ENCODE measurements at places on chromosomes 1 and 21.

GRCh38 chr1:117375327-117375726, 8.1 kb downstream of the MAN1A2 start:
- DNase-seq = no peak

DNA sequence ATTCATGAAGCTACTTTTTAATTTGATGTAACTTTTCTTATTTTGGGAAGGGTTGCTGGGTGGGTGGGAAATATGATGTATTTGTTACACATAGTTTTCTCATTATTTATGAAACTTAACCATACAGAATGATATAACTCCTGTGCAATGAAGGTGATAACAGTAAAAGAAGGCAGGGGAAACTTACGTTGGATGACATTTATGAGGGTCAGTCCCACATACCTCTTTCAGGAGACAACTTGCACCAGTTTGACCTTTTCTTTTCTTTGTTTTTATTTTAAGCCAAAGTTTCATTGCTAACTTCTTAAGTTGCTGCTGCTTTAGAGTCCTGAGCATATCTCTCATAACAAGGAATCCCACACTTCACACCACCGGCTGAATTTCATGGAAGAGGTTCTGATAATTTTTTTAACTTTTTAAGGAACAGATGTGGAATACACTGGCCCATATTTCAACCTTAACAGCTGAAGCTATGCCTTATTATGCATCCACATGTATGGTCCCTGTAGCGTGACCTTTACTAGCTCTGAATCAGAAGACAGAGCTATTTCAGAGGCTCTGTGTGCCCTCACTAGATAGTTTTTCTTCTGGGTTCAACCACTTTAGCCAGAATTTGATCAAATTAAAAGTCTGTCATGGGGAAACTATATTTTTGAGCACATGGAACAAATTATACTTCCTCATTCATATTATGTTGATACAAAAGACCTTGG, 28.0 kb upstream of the KIAA1614 start:
- no peak for DNase-seq

GRCh38 chr21:38312822-38313221, 56.0 kb downstream of the KCNJ15 start:
- DNase-seq = no peak

DNA sequence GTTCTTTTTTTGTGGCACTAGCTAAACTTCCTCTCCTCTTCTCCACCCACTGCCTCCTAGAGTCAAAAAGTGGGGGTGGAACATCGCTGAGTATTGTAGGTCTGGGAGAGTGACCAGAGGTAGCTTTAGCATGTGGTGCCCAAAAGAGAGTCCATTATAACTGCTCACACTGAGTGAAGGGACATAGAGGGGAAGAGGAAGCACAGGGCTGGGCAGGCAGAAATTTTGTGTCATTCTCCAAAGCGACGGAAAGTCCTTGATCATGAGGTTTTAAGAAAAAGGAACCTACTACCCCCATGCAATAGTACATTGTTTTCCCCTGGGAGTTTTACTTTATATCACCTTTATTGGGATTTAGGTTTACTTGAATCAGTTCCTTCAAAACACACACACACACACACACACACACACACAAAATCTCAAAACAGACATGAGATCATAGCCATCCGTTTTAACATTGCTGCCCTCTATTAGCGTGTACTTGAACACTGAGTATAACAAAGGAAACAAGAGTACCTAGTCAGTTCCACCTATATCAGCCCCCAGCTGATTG, 4.1 kb downstream of the CD84 start:
- no peak for DNase-seq
